ENCODE measurements at places on chromosomes 12 and 14.

DNA sequence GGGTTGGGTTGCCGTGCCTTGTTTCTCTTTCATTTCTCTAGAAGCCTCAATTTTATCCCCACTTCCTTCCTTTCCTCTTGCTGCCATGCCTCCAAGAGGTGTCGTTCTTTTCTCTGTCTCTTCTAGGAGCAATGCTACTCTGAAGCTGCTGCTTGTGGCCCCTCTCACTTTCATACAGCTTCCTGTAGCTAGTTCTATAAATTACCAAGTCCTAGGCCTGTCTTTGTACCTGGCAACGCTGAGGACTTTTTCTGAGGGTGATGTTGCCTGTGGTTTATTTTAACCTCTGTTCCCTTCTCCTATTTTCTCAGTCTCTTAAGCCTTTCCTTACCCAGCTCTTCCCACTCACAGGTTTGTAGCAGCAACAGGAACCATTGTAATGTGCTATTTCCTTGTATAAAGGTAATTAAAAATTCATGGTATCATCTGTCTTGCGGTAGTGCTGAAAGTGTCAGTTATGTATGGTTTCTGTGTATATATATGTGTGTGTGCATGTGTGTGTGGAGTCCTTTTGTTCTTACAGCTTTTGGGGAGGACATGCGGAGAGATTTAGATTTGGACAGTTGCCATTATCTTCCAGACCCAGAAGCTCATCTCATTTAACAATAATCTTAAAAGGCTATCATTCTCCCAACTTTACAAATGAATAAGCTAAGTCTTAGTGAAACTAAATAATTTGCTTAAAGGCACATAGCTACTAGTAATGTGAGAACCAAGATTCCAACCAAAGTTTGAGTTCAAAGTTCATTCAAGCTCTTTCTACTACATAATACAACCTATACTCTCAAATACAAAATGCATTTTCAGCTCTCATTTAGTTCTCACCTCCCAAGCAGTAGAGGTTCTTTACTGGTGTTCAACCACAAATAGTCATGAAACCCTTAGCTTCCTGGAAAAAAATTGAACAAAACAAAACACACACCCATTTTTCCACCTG is 43.8 kb downstream of the DDHD1 start:
- peak; percentile 76 for DNase-seq

DNA sequence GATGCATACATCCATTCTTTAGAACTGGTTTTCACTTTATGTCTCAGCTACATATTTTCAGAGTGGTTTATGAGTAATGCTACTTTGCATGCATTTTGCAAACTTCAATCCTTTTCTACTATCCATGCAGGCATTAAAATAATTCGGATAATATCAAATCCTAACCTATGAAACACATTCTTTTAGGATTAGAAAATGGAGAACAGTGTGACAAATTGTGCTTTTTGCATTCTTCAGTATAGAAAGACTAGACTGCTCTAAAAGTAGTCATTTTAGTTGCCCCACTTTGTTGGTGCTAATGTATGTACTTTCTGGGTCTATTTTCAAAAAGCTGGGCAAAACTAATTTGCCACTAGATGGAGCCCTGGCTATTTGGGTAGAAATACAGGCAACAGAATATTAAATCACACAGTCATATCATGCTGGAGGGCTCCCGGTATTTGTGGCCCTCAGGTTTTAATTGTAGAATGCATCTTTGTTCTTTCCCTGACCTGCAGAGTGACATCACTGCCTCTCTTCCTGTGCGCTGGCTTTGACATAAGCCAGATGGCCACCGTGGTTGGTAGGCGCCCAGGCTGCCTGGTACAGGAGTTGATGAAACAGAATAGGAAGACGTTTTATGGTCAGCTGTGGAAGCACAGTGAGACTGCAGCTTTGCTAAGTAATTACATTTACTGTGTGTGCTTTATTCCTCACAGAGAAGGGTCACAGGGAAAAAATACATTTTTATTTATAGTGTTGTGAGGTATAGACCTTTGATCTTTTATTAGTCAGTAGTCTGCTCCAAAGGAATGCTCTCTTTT is 28.1 kb downstream of the MSRB3 start:
- DNase-seq = peak; percentile 23

DNA sequence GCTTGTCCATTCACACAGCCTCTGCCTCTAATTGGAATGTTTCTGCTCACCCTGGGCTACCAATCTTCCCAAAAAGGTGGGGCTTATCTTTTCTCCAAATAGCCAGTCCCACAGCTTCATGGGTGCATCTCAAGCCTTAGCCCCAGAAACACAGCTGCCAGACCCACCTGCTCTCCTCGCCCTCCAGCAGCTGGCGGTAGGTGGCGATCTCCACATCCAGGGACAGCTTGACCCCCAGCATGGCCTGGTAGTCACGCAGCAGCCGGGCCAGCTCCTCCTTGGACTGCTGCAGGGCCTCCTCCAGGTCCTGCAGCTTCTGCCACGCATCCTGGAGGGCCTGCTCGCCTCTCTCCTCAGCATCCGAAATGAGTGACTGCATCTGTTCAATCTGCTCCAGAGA is 11.1 kb downstream of the KRT77 start:
- DNase-seq = no peak

DNA sequence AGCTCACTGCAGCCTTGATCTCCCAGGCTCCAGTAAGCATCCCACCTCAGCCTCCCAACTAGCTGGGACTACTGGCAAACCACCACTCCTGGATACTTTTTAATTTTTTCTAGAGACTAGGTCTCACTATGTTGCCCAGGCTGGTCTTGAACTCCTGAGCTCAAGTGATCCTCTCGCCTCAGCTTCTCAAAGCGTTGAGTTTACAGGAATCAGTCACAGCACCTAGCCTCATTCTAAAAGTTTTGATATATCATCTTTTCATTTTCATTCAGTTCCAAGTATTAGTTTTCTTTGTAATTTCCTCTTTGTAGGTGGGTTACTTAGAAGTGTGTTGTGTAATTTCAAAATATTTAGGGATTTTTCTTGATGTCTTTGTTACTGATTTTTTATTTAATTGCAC is 9.6 kb downstream of the CBX5 start:
- DNase-seq = no peak

DNA sequence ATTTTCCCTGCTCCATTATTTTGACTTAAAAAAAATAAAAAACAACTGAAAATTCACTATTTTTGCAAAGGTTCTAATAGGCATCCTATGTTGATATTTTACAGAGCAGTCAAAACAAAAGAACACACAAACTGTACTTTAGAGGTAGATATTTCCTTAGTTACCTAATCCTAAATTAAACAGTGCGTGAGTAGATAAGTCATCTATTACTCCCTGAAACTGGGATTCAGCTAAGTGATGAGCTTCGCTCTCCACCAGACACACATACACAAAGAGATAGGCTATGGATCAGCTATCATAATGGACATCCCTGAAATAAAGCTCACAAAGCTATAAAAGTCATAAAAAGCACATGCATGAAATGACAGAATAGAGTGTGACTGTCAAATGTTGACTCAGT is 398.7 kb downstream of the SOX5 start:
- DNase-seq = no peak

GRCh38 chr12:6635375-6635855 is 344 bp downstream of the LPAR5 start:
- peak; percentile 68 for DNase-seq

All from B cell (primary cell).